ENCODE measurements at places on chromosomes 13 and 19.
A peak's percentile ranks its signal among the peaks of the same experiment; 100 is the strongest.

DNA sequence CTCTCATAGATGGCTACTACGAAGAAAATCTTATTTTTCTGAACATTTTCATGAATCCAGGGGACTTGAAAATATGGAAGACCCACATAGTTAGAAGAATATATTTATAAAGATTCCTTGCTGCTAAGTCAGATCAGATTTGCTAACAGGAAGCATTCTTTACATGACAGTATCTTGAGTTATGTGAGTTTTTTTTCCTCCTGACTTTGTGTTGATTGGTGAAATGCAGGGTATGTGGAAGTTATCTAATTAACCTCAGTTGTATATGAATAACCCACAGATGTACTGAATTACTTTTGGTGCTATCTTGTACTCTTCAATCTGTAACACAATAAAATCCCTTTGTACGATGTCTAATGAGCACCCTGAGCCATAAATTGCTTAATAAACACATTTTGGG is 53.8 kb downstream of the ESD start:
- no peak for DNase-seq

DNA sequence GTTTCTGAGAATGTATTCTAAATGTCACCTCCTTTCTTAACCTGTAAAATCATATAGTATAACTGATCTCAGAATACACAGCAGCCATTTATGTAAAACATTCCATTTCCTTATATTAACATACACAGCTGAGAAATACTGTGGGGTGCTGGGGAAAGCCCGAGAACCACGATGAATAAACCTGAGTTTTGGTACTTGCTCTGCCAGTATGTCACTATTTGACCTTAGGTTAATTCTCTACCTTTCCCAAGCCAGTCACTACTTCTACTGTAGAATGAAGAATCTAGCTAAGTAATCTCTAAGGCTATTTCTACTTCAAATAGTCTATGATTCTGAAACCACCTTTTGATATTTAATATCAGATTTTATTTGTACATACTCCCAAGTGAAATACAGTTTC is 173.7 kb downstream of the TBC1D4 start:
- no peak for DNase-seq

DNA sequence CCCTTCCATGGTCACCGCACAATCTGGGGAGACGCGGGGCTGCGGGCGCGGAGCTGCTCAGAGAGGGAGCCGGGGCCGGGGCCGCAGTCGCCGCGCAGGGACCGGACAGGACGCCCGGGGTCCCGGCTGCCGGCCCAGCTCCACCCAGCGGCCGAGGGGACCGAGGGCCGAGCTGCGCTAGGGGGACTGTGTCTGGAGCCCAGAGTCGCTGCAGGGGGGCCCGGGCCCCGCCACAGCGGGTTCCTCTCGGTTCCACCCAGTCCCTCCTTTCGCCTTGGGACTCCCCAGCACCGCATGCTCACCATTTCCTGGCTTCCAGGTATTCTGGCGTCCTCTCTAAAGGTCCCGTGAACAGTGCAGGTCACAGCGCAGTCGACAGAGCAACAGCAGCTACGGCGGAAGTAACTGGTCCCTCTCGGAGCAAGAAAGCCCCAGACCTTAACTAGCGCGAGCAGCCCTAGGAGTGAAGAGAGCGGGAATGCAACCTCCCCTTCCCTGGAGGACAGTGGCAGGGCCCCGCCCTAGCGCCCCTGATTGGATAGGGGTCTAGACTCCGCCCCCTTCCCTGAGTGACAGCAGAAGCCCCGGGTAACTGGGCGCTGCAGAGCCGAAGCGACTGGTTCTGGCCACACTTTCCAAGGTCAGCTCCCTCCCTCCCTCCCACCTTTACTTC is at the start of gene ZNF878:
TSS of gene ZNF878 (minus strand) at position 465 of the 673 bp plus-strand sequence. CDS start at position 305, 160 bp downstream.
- DNase-seq: peak; percentile 55

DNA sequence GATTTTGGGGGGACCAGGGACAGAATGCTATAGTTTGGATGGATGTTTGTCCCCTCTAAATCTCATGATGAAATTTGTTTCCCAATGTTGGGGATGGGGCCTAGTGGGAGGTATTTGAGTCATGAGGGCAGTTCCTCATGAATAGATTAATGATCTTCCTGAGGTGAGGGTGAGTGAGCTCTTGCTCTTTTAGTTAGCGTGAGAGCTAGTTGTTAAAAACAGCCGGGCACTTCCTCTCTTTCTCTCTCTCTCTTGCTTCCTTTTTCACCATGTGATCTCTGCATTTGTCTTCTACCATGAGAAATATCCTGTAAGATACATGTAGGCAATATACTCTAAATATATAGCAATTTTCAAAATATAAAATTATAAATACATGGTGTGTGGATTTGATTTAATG is 290.8 kb upstream of the PCDH9 start:
- no peak for DNase-seq

DNA sequence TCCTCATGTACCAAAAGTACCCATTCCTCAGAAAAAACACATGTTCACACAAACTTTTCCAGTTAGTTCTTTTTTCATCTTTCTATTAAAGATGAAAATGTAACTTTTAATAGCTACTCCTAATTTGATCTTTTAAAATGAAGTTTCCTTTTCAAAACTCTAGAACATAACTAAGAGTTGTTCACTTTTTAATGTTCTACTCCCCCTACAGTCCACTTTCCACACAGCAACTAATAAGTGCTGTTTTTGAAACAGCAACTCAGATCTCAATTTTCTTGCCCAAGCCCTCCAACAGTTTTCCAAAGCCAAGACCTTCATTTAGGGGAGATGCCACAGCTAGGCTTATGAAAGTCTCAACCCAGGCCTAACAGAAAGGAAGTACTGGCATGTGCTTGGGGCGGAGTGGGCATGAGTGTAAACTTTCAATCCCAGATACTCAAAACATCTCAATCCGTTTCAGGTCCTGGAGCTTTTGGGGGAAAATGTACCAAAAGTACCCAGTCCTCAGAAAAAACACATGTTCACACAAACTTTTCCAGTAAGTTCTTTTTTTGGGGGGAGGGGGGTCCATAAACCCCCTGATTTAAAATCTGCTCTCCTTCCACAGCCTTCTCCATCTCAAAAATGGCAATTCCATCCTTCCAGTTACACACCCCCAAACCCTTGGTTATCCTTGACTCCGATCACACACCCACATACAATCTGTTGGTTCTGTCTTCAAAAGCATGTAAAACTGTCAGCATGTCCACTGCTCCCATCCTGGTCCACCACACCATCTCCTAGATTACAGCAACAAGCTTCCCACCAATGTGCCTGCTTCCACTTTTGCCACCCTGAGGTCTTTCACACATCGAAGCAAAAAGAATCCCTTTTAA is 2.0 kb downstream of the FBL start:
- no peak for DNase-seq

DNA sequence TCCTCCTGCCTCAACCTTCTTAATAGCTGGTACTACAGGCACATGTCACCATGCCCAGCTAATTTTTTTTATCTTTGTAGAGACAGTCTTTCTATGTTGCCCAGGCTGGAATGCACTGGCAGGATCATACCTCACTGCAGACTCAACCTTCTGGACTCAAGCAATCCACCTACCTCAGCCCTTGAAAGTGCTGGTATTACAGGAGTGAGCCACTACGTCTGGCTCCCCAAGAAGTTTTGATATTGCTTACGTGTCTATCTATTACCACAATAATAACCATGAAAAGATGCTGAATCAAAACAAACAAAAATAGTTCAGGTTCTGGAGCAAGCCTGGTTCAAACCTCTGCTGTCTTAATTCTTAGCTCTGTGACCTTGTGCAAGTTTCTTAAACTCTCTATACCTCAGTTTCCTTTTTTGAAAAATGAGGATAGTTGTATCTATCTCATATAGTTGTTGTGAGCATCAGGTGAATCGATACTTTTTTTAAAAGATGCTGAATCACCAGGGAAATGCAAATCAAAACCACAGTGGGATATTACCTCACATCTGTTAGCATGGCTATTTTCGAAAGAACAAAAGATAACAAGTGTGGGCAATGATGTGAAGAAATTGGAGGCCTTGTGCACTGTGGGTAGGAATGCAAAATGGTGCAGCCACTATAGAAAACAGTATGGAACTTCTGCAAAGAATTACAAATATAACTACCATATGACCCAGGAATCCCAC is 19.0 kb upstream of the LEUTX start:
- no peak for DNase-seq

DNA sequence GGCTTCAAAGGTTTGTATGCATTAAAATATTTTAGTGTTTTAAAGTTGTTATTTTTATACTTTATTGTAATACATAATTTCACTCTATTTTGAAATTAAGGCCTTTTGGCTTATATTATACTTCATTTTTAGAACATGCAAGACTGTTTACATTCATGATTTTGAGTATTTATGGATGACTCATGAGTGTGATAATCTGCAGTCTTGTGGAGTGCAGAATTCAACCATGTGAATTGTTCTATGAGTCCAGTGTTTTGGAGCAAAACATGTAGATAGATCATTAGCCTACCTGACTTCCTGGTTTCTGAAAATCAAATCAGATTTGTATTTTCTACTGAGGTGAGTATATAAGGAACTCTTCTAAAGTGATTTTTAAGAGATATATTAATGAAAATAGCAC is 241.8 kb downstream of the PCCA start:
- DNase-seq: no peak

- no peak for DNase-seq
Measured at GRCh38 chr19:15050639-15051038, 1.4 kb downstream of the CASP14 start.

DNA sequence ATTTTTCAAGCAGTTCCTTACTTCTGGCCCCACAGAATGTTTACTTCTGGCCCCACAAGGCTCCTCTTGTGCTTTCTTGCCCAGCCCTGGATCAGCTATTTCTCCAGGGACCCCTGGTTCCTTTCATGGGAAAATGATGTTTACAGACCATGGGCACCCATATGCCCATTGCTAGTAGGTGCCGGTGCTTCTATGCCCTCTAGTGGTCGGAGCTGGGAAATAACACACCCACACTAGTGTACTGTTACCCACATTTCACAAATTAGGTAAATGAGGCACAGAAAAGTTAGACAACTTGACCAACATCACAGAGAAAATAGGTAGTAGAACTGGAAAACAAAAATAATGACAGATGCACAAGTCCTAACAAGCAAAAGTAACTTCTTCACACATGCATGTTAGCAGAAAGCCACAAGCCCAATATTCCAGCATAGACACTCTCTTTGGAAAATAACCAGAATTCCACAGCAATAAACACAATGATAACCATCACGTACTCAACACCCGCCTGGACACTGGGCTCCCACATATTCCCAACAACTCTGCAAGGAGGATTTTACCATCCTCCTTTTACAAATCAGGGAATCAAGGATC is 1.3 kb upstream of the CEACAM6 start:
- peak; percentile 56 for DNase-seq

DNA sequence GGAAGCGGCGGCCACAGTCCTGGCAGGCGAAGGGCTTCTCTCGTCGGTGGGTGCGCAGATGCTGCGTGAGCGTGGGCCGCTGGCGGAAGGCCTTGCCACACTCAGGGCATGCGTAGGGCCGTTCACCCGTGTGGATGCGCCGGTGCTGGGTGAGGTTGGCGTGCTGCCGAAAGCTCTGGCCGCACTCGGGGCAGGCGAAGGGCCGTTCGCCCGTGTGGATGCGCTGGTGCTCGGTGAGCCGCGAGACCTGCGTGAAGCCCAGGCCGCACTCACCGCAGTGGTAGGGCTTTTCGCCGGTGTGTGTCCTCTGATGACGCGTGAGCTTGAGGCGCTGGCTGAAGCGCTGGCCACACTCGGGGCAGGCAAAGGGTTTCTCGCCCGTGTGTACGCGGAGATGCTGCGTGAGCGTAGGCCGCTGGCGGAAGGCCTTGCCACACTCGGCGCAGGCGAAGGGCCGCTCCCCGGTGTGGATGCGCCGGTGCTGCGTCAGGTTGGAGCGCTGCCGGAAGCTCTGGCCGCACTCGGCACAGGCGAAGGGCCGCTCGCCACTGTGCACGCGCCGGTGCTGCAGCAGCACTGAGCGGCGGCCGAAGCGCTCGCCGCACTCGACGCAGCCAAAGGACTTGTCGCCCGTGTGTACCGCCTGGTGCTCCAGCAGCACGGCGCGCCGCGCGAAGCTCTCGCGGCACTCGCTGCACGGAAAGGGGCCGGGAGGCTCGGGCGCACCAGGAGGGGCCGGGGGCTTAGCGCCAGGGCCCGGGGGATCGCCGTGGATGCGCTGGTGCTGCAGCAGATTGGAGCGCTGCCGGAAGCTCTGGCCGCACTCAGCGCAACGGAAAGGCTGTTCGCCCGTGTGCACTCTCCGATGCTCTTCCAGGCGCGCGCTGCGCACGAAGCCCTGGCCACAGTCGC is 4.0 kb upstream of the UBE2M start:
- DNase-seq: no peak

DNA sequence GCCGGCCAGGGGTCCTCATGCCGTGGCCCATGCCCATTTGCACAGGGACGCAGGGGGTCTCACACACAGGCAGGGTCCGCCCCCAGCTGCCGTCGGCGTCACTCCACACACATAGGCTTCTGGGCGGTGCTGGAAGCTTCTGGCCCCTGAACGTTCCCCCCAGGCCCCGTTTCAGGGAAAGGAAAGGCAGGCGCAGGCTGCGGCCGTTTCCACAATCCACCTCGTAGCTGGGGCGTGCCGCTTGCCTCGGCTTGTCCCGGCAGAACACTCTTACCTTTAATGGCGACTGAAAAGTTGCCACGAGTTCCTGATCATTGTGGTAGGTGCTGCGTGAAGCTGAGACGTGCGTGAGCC is 53.4 kb downstream of the MCF2L start:
- DNase-seq: no peak

All from T-helper 2 cell (primary cell).